ENCODE measurements at places on chromosomes 3 and 15.

- no peak for DNase-seq
Observed at GRCh38 chr15:25242957-25243799, 195.6 kb downstream of the UBE3A start.

DNA sequence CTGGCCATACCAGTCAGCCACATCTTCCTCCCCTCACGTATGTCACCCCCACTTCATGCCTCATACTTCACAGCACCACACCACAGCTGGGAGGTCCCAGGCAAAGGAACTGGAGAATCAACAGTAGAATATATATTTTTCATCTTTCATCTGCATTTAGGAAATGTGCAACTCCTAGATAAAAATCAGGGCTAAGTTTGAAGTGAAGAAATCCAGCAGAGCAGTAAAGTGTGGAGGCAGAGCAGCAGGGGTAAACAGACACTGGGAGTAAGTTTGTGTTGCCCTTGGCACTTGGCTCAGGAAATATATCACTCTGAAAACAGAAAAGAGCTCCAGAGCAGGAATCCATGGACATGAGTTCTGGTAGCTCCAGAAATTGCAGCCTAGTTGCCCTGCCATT lies 2.8 kb upstream of the HERC1 start:
- DNase-seq, result no peak

GRCh38 chr3:94787734-94788270 lies 724.9 kb downstream of the NSUN3 start:
- peak; percentile 70 for DNase-seq

GRCh38 chr3:186102687-186103086 lies 6.2 kb downstream of the ETV5 start:
- DNase-seq, result no peak

GRCh38 chr15:67501836-67502461 lies 19.0 kb upstream of the C15orf61 start:
- DNase-seq, result peak; percentile 96

GRCh38 chr3:190534986-190535385 lies 21.1 kb downstream of the IL1RAP start:
- DNase-seq, result no peak

DNA sequence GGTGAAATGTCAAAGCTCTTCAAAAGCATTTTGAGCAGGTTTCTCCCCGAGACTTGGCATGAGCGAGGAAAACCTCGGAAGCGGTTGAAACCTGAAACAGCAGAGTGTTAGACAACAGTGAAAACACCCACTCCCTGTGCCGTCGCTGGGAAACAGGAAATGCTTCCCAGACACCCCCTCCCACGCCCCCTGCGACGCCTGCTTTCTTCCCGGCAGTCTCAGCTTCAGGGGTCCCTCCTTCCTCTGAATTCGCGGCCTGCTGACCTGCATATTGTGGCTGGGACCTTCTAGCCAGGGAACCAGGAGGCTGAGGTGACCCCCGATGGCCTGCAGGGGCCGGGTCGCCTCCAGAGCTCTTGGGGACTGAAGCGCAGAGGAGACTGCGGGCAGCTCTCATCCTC lies 250.6 kb upstream of the LYSMD4 start:
- DNase-seq, result no peak

- DNase-seq, result no peak
Observed at GRCh38 chr3:183182732-183183610, 20.4 kb upstream of the LAMP3 start.

- no peak for DNase-seq
Observed at GRCh38 chr3:123678108-123678511, 93.3 kb upstream of the HACD2 start.

DNA sequence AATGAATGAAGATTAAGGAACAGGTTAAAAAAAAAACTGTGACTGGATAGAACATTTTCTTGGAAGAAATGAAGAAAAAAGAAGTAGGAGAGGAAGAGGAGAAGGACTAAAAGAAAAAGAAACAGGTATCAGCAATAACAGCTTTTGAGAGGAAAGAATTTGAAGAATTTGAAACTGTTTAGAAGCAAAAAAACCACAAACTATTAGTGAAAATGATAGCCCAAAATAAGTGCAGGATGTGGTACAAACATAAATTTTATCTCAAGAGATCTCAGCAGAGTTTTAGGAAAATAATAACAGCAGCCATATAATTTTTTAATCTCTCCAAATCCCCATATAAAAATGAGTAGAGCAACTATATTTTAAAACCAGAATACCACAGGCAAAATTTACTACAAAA lies 8.8 kb upstream of the A4GNT start:
- no peak for DNase-seq

DNA sequence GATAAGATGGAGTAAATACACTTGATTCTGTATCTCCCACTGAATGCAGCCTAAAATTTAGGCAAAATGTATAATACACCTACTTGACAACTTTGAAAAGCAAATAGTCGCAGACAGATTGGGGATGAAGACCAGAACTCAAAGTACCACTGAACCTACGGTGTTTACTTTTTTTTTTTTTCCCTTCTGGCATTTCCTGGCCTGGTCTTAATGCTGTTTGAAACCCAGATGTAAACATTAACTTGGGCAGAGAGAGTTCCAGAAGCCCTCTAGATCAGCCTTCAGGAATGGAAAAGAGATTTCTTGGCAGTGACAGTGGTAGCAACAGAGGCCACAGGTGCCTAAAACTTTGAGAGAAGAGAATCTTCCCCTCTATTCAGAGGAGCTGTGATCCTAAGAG lies 27.8 kb downstream of the ALPK3 start:
- DNase-seq, result no peak

- DNase-seq, result no peak
Observed at GRCh38 chr15:29162411-29162810, 107.2 kb downstream of the NSMCE3 start.

DNA sequence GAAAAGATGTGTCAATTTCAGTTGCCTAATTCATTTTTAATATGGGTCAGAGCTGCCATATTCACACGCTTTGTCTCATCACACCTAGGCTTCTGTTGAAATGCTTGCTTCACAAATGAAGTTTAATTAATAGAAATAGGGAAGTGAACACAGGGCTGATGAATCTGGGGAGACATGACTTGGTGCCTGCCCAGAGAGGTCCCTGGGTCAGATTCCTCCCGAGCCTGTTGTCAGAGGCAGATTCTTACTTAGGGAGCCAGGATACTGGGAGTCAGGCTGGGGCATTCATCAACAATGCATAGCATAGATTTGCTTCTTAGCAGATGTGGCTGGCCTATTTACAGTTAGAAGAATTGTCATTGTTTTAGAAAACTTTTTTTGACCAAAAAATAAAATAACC lies 90.6 kb downstream of the CACNA1D start:
- no peak for DNase-seq

DNA sequence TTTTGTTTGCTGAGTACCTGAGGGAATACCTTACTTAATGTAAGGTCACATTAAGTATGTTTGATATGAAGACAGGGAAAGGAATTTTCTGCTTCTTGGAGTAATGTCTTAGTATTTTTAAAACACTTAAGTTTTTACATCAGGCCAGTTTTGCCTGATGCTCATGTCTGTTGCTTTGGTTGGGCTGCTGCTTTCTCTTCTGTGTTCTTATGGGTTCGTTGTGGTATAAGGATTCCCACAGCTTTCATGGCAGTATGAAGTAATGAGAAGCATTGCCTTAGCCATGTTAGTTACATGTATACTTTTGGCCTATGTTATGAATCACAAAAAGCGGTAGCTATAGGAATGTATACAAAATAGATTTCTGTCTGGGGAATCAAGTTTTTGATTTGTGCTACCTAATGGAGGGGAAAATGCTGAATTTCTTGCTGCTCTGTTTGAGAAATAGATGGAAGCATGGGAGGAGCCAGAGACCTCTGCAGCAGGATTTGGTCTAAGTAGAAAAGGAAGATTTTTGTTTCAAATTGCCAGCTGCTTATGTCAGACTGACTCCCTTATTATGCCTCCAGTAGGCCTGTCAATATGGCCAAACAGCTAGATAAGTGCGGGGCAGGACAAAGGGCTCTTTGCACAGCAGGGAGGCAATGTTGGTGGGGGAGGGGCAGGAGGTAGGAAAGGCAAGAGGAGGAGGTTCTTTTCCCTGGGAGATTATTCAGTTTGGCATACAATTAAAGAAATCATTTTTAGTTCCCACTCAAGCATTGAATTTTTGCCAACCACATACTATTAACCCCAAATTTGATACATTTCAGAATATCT lies 5.2 kb downstream of the SETD5 start:
- DNase-seq, result peak; percentile 91
